ENCODE measurements at places on chromosomes 1 and 21.

GRCh38 chr1:232766241-232766890, 38.9 kb upstream of the MAP10 start:
- DNase-seq = no peak

DNA sequence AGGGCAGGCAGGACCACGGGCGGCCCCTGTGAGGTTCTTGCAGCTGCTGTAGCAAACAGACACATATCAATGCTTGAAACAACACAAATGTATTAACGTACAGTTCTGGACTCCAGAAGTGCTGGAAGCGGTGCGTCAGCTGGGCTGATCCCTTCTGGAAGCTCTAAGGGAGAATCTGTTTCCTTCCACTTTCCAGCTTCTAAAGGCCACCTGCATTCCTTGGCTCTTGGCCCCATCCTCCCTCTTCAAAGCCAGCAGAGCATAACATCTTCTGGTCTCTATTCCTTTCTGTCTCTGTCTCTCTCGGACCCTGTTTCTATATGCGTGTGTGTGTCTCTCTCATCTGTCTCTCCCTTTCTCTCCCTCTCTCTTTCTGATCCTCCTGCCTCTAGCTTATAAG, 102.3 kb downstream of the SPSB1 start:
- no peak for DNase-seq

DNA sequence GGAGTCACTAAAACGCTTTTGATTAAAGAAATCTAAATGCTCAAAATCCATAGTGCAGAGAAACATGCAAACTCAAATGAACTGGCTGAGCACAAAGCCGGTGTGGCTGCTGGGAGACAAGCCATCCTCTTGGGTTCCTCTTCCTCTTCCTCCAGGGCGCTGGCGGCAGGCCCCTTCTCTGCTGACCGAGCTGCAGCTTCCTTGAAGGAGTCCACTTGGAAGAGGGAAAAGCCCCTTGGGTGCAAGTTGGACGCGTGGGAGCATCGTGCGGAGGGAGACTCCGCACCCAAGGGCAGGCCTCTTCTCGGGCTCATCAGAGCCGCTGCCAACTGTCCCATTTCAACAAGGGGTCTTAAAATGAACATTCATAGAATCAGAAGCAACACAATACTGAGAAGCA, 7.9 kb downstream of the CCNL2 start:
- DNase-seq = no peak

- no peak for DNase-seq
Measured at GRCh38 chr1:22841142-22841541, 130.5 kb downstream of the EPHB2 start.

DNA sequence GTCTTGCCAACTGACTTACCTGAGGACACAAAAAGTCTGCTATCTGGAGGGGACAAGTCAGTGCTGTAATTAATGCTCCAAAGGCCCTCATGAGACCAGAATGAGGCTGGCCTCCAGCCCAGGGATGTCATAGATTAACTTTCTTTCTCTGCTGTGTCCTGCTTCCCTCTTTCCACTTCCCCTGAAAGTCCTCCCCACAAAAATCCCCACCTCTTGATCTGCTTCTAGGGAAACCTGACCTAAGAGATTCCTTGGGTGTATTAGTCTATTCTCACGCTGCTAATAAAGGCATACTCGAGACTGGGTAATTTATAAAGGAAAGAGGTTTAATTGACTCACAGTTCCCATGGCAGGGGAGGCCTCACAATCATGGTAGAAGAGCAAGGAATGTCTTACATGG, 39.2 kb downstream of the RUNX3 start:
- no peak for DNase-seq
